Smooth muscle cell of the pulmonary artery (primary cell): ENCODE measurements at places on chromosomes 1 and 21. TPM values are rescaled to one million over a fixed set of nuclear protein-coding genes. Genes with fewer than 3 reads are reported as not detected.

Gene RHCE
- 1.0 and 1.5 TPM in 2 replicates for total RNA-seq

Gene FAM3B
- total RNA-seq, result not detected in 2 replicates

Gene CELA3B
- not detected in 2 replicates for total RNA-seq

Gene SHISA4
- 22.5 and 27.0 TPM in 2 replicates for total RNA-seq

Gene PRDM16
- 11.6 and 25.9 TPM in 2 replicates for total RNA-seq

Gene PRAMEF1
- not detected in 2 replicates for total RNA-seq

Gene HSD11B1
- total RNA-seq, result 3.3 and 9.6 TPM in 2 replicates

Gene IGSF5
- total RNA-seq, result not detected in 2 replicates
